Right cardiac atrium (tissue), 5 donors: ENCODE measurements at places on chromosomes 6 and 20. TPM values are rescaled to one million over a fixed set of nuclear protein-coding genes. Genes with fewer than 3 reads are reported as not detected.

ARMH2 gene
- not detected for polyA plus RNA-seq

EGFL8 gene
- 12.6 TPM for polyA plus RNA-seq

SCAF8 gene
- polyA plus RNA-seq, result 11.2 TPM

BCAS1 gene
- polyA plus RNA-seq, result 0.18 TPM

MAS1 gene
- polyA plus RNA-seq, result 0.02 TPM

POM121L2 gene
- polyA plus RNA-seq, result not detected

- no peak for DNase-seq
Observed at GRCh38 chr20:60050193-60050947, 92.1 kb downstream of the CDH26 start.

DNA sequence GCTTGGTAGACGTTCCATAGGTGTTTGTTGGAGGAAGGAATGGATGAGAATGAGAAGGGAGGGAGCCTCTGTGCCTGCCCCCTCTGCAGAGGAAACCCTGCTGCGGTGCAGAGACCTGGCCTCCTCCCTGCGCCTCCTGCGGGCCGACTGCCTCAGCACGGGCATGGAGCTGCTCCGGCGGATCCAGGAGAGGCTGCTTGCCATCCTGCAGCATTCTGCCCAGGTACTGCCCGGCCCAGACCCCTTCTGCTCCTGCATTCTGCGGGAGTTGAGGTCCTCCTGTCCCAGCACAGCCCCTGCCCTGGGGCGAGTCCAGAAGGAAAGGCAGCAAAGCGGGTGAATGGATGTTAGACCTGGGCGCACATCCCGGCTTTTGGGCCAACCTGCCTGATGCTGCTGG is 6.1 kb downstream of the DNPH1 start:
- no peak for DNase-seq

DNA sequence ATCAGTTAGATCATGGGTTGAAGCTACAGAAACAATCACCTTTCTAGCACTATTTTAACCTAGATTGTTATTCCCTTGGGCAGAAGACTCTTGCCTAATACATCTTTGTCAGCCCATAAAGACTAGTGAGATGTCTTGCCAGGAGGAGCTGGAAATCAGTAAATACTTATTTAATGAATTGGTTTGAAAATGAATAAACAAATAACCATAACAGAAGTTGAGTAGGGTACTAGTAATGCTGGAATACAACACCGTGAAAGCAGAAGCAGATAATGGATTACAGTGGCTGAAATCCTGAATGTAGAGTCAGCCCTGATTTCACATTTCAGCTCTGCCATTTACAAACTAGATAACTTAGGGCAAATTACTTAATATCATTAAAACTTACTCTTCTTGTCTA is 236.1 kb downstream of the PACRG start:
- no peak for DNase-seq

DNA sequence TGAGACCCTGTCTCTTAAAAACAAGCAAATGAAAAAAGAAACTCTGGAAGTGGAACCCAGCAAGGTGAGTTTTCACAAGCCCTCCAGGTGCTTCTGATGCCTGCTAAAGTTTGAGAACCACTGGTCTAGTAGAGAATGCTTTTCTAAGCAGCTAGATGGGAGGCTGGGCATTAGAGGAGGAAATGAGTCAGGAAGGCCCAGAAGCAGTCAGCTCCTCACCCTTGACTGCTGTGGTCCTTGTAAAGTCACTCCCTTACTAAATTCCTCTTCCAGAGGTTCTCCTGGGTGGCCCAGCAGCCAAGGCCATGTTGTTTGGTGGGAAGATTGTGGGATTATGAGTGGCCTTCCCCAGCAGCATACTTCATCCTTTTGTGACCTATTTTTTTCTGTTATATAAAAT is 52.0 kb upstream of the FYN start:
- DNase-seq, result no peak

GRCh38 chr20:33648396-33649004 is 13.6 kb upstream of the C20orf144 start:
- no peak for DNase-seq

DNA sequence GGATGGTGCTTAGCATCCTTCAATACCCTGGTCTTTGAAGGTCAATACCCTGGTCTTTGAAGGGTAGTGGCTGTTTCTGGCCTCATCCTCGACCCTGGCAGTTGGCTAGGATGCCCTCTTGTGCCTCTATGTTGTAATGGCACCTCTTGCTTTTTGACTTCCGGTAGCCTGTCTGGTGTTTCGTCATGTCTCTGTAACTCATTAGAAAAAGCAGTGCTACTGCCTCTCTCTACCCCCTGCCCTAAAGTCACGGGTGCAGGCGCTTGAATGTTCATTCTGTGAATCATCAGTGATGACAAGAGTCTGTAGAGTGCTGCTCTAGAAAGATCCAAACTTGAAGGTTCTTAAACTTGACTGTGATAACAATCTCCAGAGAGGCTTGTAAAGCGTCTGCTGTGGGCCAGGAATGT is 28.3 kb downstream of the RSPO4 start:
- no peak for DNase-seq

- DNase-seq, result no peak
Observed at GRCh38 chr6:53344969-53345368, 3.8 kb downstream of the ELOVL5 start.

DNA sequence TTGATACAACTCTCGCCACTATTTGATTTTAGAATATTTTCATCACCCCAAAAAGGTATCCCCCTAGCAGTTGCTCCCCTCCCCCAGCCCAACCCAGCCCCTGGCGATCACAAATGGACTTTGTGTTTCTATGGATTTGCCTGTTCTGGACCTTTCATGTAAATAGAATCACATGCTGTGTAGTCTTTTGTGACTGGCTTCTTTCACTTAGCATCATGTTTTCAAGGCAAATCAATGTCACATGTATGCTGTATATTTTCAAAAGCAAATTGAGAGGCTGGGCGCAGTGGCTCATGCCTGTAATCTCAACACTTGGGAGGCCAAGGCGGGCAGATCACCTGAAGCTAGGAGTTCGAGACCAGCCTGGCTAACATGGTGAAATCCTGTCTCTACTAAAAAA is 48.5 kb downstream of the BANF2 start:
- no peak for DNase-seq

GRCh38 chr6:100493206-100493888 is 28.6 kb upstream of the SIM1 start:
- no peak for DNase-seq

DNA sequence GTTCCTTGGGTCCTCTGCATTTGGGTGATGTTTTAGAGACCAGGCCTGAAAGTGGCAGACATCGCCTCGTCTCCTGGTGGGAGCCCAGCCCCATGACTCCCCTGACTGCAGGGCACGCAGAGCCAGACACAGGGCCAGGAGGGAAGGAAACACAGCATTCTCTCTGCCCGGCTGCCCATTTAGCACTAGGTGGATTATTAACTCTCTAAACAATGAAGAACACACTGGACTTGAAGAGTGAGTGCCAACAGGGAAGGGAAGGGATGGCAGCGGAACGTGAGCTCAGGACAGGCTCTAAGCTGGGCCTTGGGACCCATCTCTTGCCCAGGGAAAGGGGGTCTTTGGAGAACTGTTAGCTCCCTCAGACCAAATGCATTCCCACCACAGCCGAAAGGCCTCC is 80.4 kb downstream of the TBXT start:
- DNase-seq, result no peak

DNA sequence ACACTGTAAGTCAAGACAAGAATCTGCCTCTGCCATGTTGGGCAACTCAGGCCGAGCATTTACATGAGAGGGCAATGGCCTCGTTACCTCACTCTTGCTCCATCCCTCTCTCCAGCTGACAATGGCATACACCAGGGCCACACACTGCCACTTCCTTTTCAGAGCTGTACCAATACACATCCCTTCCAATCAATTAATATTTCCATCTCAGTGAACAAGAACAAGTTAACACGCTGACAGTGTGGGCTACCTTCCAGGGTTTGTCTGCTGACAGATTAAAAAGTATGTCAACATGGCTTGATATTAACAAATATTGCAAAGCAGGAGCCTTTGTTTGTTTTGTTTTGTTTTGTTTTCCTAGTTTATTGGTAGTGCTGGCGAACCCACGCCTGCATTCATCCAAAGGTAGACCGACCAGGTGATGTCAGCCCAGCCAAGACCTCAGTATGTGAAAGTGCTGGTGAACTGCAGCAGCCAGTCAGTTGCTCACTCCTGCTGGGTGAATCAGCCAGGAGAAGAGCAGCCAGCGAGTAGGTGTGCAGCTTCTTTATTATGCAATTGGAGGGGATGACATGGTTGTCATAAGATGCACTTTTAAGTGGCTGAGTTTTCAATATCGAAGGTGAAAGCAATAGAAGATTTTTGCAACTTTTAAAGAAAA is 487.3 kb upstream of the JARID2 start:
- no peak for DNase-seq

DNA sequence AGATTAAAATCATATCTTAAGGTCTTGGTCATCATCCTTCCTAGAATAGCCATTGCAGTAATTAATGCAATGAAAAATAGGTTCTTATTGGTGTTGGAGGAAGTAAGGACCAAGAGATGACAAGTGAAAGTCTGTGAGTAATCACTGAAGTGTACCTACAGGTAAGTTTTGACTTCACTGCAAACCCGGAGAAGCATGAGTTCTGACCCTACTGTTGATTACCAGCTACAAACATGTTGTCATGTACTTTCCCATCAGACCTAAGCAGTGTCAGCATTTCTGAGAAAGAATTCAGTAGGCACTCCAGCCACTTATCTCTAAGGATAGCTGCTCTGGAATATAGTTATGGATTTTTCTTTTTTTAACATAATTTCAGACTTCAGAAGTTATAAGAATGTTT is 280.9 kb downstream of the ZFAND3 start:
- DNase-seq, result no peak

DNA sequence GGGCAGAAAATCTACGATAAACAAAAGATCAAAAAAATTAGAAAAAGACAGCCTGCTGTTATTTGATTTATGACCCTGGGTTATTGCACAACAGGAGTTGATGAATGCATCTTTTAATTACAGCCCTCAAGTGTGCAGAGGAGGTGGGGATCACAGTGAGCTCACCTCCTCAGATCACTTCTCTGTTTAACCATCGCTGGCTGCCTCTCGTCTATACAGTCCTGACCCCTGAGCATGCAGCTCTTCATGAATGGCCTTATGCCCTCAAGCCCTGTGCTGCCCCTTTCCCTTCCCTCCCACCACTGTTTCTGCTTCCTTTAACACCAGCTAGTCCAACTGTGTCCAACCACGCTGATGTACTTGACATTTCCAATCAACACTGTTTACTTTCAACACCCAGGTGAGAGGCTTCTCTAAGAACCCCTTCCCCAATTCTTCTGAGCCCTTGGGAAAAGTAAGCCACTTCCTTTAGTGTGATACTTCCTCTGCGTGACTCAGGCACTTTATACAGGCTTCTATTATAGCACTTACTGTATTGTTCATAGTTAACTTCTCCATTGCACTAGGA is 60.6 kb upstream of the RIPOR2 start:
- no peak for DNase-seq
